ENCODE measurements at places on chromosomes 16 and 17. TPM values are rescaled to one million over a fixed set of nuclear protein-coding genes. Genes with fewer than 3 reads are reported as not detected.

Gene ANKRD40CL
- total RNA-seq = 0.64 TPM

Gene BRCA1
- total RNA-seq = 62.7 TPM

Gene KRTAP1-5
- total RNA-seq = not detected

GRCh38 chr17:63381101-63381729 is 64.9 kb downstream of the CYB561 start:
- DNase-seq = no peak
- no peak overlapping the region for H3K4me3 ChIP-seq
- H3K27ac ChIP-seq = no peak overlapping the region
- peaks cover 6% of the 10 kb centered on the region for H3K36me3 ChIP-seq
- no peaks in the 10 kb centered on the region for H3K4me1 ChIP-seq
- H3K27me3 ChIP-seq = no peaks in the 10 kb centered on the region

Gene ST6GALNAC1
- 52.4 TPM for total RNA-seq

GRCh38 chr16:51407199-51407598 is 256.1 kb upstream of the SALL1 start:
- no peak for DNase-seq
- peaks cover 93% of the 10 kb centered on the region for H3K4me1 ChIP-seq
- H3K36me3 ChIP-seq = peaks cover 15% of the 10 kb centered on the region
- H3K4me3 ChIP-seq = no peak overlapping the region

DNA sequence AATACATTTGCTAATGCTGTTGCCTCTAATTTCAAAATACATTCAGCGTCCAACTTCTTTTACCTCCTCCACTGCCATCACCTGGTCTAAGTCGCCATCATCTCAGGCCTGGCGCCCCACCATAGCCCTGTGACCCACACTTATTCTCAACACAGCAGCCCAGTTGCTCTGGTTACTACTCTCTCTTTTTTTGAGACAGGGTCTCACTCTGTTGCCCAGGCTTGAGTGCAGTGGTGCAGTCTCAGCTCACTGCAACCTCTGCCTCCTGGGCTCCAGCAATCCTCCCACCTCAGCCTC is 7.5 kb upstream of the NKD1 start:
- no peak overlapping the region for H3K27ac ChIP-seq
- DNase-seq = no peak
- no peaks in the 10 kb centered on the region for H3K36me3 ChIP-seq
- H3K4me1 ChIP-seq = no peaks in the 10 kb centered on the region
- H3K27me3 ChIP-seq = peaks cover 81% of the 10 kb centered on the region
